ENCODE measurements at places on chromosomes 5 and 9.

GRCh38 chr9:3922846-3923245 lies 377.0 kb downstream of the GLIS3 start:
- no peak for DNase-seq

DNA sequence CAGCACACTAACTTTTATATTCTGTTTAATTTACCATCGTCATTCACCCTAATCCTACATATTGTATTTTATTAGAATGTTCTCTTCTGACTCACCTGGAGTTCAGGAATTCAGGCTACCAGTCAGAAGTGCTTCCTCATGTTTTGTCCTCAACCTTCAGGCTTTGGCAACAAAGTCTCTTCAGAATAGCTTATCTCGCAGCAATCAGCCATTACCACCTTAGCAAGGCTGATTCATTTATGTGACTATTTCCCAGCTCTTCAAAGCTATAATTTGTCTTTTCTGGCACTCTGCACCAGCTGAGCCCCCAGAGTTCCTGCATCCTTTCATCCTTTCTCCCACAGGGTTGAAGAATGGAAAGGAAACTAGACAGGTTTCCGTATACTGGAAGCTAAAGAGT lies 365.5 kb upstream of the CDH18 start:
- DNase-seq = no peak

DNA sequence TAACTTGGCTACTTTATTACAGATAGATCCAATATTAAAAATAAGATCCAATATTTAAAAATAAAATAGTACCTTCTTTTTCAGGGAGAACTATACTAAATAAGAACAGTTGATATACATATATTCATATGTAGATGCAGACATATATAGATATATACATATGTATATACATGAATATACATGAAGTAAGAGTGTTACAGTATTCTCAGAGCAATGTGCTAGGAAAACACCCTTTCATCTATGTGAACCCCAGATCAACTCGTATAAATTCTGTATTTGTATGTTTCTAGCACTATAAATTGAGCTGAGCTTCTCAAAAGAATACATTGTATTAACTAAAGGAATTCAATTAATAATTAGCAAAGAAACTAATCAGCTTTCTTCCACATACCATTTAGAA lies 287.6 kb downstream of the PDE4D start:
- no peak for DNase-seq

GRCh38 chr5:134468921-134469400 lies 56.5 kb upstream of the JADE2 start:
- no peak for DNase-seq

GRCh38 chr5:61822584-61822983 lies 483.4 kb upstream of the KIF2A start:
- DNase-seq = no peak

DNA sequence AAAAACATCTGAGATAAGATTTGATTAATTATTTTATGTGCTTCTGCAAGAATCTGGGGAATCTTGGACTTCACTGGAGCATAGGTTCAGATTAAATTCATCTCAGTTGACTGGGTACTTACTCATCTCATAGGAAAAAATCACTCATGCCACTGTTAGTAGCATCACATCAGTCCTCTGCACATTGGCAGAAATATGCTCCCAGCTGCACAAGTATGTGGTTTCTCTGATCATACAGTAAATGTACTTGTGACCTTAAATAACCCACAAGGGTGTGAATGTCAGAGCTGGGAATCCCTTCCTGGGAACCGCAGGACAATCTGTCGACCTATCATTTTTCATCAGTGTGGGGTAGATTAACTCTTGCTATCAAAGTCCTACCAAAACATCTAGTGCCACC lies 203.7 kb upstream of the SLC24A2 start:
- no peak for DNase-seq

- DNase-seq = no peak
These were observed 67.5 kb upstream of the ACTBL2 start for GRCh38 chr5:57550132-57550531.

DNA sequence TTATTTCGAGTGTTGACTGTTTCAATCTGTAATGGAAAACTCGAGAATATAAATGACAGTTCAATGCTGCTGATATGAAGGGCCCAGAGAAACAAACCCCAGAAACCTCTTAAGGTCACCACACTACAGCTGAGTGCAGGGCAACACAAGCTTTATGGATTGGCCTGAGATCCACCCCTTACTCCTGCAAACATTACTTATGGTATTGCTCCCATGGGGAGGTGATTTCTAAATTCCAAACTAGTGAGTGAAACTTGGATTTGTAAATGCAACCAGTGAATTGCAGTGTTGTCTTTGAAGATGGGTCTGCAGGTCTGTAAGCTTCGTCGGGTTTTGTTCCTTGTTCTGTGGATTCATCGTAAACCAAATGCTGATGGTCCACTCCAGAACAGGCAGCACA lies 85.4 kb downstream of the NTRK2 start:
- no peak for DNase-seq

DNA sequence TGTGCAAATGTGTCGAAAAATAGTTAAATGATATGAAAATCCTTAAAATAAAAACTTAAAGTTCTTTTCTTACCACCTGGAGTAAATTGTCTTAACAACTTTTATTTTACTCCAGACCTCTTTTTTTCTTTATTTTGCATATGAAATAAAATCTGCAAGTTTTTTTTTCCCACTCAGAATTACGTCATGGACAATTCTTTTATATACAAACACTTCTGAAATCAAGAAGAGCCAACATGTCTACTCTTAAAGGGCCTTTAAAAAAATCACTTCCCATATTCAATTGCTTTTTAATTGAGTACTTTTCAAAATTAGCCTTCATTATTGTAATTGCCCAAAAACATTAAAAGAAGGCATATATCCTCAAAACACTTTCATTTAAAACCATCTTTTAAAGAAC lies 37.7 kb upstream of the ZFAND5 start:
- no peak for DNase-seq

DNA sequence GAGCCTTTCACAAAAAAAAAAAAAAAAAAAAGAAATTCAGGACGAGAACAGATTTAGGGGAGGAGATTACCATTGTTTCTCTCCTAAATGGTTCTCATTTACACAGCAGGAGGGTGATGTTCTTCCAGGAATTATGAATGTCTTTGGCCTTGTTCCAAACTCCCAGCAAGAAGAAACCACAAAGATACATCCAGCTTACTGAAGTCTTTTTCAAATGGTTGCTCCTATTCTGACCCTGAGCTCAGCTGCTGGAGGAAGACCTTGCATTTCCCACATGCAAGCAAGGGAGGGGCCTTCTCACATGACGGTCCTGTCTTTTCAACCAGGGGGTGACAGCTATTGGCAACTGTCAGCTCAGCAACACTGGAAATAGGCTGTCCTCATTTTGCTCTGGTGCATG lies 203.0 kb upstream of the VLDLR start:
- DNase-seq = no peak

DNA sequence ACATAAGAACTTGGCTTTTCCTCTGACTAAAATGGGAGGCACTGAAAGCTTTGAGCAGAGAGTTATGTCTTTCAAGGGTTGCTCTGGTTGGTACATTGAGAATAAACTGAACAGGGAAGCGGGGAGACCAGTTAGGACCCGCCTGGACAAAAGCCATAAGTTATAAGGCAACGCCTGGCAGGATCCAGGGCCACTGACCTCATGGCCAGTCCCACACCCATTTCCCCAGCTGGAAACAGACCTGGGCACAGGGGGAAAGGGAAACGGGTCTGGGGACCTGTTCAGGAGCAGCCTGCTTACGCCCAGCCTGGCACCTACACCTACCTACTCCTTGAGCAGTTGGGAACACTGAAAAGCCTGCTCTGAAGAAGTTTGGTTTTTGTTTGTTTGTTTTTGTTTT lies 1.3 kb downstream of the SPINK4 start:
- no peak for DNase-seq

DNA sequence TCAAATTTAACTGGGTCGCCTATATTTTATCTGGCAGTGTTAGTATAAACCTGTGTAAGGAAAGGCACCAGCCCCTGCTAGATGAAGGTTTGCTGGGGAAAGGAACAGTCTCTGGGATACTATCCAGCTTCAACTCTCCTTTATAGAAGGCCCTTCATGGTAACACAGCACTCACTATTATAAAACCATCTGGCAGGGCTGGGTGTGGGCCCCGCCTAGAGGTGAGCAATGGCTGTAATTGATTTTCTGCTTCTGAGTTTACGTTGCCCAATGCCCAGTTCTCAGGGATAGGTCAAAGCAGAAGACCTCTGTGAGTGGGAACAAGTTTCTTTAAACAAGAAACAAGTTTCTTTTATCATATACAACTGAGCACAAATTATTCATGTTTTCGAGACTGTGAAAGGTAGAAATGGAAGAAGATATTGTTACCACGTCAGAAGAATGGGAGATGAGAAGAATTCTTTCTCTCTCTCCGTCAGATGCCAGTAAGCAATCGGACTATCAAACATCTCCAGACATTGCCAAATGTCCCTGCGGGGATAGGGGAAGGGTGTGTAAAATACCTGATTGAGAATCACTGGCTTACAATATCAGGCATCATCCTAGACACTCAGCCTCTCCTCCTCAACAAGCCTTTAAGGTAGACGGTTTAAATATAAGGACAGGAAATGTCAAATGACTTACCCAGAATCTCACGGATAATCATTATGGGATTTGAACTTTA lies 205.9 kb downstream of the PDZD2 start:
- no peak for DNase-seq

GRCh38 chr9:111866976-111867375 lies 29.6 kb upstream of the UGCG start:
- DNase-seq = no peak

- no peak for DNase-seq
These were observed 160.2 kb upstream of the TBCA start for GRCh38 chr5:77936365-77936693.

DNA sequence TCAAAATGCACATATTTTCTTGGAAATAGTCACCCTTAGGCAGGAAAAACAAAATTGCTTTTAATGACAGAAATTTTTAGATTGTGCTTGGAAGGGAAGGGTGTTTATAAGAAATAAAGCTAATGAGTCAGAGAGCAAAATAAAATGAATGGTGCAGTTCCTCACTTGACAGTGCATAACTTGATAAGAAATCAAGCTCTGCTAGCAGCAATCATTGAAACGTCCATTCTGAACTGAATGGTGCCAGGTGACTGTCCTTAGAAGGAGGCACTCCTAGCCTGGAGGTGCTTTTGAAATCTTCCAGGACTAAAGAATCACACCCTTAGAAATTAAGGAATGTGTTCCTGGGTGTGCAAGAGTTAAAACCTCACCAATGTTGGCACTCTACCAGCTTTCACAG lies 202.5 kb downstream of the EFNA5 start:
- no peak for DNase-seq

- DNase-seq = no peak
These were observed 7.4 kb upstream of the CEL start for GRCh38 chr9:133054194-133054890.

GRCh38 chr5:87076411-87076810 lies 191.3 kb upstream of the RASA1 start:
- no peak for DNase-seq

DNA sequence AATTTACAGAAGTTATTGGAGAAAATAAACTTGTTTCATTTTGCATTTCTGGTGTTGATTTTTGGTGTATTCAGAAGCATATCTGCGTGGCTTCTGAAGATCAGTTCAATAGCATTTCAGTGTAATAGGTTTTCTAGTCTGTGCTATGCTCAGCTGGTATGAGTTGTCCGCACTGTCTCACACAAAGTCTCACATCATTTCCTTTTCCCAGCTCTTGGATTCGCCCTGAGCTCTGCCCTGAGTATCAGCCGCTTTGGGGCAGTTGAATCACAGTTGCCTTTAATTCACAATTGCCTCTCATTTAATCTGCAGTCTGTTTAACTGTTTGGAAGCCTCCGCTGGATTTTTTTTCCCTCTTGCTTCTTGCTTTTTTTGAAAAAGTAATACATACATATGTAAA lies 6.4 kb upstream of the TTC23L start:
- DNase-seq = no peak

GRCh38 chr5:69105996-69106906 lies 12.4 kb downstream of the SLC30A5 start:
- no peak for DNase-seq

DNA sequence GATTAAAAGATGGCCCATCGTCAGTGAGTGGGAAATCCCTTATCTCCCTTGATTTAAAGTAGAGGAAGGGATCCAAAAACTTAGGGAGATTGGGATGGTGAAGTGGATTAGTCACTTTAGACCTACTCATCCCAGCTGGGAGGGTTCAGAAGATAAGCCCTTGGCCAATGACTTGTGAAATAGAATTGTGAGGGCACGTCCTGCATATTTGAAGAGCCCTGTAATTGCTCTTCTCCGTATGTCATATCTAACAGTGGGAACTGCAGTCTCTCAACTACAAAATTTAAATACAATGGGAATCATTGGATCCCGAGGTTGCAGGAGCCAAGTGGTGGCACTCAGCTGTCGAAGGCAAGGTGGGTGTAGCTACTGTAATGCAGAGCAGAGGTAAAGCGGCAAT lies 65.4 kb upstream of the C9orf72 start:
- DNase-seq = no peak

- DNase-seq = no peak
These were observed 28.8 kb upstream of the RNU6ATAC start for GRCh38 chr9:134192951-134193731.

DNA sequence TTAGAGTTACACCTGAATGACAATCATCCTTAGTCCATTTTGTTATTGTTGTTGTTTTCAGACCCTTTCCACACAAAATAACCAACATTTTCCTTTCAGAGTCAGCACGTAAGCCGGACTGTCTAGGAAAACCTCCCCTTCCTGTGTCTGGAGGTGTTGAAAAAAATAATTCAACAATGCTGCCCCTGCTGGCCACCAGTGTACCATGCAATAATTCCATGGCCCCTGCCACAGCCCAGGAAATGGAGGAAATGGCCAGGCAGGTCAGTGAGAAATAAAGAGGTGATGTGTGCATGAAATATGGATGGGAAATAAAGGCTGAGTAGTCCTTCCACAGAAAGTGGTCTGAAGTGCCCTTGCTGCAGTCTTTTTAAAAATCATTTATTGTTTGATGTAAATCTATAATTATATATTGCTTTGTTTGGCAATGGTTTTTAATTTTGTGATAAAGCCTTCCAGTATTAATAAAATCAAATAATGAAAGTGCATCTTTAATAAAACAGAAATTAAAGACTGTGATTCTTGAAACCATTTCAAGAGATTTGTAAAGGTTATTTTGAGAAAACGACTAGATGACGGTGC lies 152.8 kb upstream of the PAPPA start:
- DNase-seq = no peak

- DNase-seq = no peak
These were observed 35.7 kb downstream of the SECISBP2 start for GRCh38 chr9:89353989-89354388.

DNA sequence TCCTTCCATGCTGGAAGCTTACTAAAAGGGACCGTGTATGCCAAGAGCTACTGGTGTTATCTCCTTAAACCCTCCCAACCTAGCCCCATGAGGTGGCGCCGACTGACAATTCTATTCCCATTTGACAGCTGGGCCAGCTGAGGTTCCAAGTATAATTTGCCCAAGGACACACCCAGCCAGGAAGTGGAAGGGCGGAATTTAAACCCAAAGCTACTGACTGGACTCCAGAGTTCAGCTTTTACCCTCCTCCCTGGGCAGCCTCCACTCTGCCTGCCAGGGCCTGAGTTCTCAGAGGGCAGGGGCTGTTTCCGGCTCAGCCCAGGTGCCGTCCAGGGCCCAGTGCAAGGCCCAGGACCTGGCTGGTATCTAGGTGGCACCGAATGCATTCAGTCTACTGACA lies 71.8 kb downstream of the C9orf50 start:
- DNase-seq = no peak

Measured in NCI-H526 (cell line).